ENCODE measurements at places on chromosomes 2 and 18.

- DNase-seq = no peak
Observed at GRCh38 chr2:158999458-158999857, 31.0 kb downstream of the TANC1 start.

DNA sequence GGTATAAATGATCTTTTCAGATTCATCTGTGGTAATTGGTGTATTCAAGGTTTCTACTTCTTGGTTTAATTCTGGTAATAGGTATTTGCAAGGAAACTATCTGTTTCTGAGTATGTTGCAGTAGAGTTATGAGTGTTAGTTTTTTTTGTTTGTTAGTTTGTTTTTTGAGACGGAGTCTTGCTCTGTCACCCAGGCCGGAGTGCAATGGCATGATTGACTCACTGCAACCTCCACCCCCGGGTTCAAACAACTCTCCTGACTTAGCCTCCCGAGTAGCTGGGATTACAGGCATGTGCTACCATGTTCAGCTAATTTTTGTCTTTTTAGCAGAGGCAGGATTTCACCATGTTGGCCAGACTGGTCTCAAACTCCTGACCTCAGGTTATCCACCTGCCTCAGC is 60.9 kb upstream of the IL1R2 start:
- no peak for DNase-seq

DNA sequence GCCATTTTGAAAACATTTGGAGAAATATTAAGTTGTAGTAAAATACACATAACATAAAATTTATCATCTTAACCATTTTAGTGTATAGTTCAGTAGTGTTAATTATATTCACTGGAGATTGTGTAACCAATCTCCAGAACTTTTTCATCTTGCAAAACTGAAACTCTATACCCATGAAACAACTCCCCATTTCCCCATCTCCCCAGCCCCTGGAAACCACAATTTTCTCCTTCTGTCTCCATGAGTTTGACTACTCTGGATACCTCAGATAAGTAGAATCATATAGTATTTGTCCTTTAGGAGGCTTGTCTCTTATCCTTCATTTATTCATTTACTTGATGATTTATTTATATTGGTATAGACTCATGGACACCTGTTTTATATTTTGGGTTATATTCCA is 392.9 kb downstream of the SETBP1 start:
- DNase-seq = no peak

GRCh38 chr18:31098878-31099277 is 3.3 kb downstream of the DSC2 start:
- no peak for DNase-seq

Data from epithelial cell of prostate (primary cell).